Stimulated activated CD8-positive, alpha-beta memory T cell treated with anti-CD3 and anti-CD28 coated beads, Interleukin-15, amount 100 ng/mL, for 24 hours (primary cell): ENCODE measurements at places on chromosomes 12 and 14.

GRCh38 chr12:78880078-78880477 is 15.5 kb downstream of the SYT1 start:
- DNase-seq: no peak

- no peak for DNase-seq
Observed at GRCh38 chr14:63788011-63788933, 60.4 kb upstream of the SGPP1 start.

DNA sequence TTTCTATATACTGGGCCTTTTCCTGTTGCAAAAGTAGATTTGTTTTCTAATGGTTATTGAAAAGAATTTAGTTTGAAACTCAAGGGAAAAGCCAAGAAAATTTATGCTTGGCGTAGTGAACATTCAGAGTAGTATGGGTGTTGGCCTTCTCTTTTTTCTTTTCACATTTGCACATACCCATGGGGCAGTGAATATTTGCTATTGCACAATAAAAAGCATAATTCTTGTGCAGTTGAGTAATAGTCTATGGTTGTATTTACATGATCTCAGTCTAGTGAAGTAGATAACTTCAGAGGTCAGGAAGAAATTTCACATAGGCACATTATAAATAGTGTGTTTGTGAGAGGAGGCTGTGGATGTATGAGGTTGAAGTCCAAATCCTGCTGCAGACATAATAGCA is 158.1 kb downstream of the FLRT2 start:
- no peak for DNase-seq

DNA sequence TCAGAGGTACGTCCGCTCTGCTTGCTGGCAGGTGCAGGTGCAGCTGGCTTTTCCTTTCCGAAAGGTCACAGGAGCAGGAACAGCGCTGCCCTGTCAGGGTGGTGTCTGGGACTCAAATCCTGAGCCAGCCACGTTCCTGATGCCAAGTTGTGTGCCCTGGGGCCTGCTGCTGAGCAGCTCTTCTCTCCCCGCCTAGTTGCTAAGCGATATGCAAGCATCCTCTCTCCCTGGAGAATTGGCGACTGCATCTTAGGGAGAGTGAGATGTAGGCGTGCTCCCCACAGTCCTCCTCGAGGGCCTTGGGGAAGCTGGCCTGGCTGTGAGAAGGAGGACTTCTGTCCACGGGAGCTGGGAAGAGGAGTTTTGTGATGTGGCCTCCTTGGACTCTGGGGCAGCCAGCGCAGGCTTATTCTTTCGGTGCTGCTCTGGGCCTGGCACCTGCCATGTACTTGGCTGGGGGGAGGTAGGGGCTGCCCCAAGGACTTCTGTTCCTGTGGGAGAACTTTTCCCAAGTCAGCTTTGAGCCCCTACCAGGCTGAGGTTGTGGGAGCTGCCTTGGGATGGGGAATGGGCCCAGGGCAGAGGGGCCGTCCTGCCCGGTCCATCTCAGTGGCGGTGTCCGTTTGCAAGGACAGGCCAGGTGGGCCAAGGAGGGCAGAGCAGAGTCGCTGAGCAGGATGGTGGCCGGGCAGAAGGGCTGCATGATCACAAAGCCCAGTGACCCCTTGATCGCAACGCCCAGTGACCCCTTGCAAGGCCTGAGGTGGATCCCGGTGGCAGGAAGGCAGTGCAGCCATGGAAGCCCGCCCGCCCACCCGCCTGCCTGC is 183.5 kb downstream of the ADGRD1 start:
- DNase-seq: no peak

GRCh38 chr12:120132054-120132836 is 15.7 kb upstream of the RAB35 start:
- no peak for DNase-seq

DNA sequence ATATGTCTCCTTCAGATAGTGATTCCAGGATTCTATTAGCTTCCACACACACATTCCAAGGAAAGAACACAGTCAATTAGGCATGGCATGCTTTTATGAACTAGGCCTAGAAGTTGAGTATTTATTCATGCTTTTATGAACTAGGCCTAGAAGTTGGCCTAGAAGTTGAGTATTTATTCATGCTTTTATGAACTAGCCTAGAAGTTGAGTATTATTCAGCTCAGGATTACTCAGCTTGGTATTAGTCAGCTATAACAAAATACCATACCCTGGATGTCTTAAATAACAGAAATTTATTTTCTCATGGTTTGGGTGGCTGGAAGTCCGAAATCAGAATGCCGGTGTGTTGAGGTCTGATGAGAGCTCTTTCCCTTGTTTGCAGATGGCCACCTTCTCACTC is 442.7 kb upstream of the FLRT2 start:
- no peak for DNase-seq

- DNase-seq: no peak
Observed at GRCh38 chr12:120710805-120711296, 593 bp downstream of the UNC119B start.

- no peak for DNase-seq
Observed at GRCh38 chr12:122995503-122996187, 15.2 kb downstream of the ARL6IP4 start.

DNA sequence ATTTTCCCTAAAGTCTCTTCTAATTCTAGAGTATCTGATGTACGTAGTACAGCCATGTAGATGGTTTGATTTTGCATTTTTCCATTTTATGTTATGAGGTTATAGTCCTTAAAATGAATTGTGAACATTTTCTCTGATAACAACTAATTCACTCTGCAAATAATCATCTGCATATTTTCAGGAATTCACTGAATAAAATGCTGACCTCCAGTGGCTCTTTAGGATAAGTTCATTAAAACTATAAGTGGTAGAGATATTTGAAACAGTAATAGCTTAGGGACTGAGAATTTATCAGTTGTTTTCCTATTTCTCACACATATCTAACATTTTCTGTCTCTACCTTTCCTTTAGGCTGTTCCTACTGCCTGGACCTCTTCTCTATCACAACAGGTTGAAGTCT is 4.4 kb downstream of the MSRB3 start:
- no peak for DNase-seq

GRCh38 chr12:85519163-85519562 is 239.1 kb downstream of the ALX1 start:
- DNase-seq: no peak

GRCh38 chr12:19055589-19055988 is 73.9 kb upstream of the PLEKHA5 start:
- no peak for DNase-seq

DNA sequence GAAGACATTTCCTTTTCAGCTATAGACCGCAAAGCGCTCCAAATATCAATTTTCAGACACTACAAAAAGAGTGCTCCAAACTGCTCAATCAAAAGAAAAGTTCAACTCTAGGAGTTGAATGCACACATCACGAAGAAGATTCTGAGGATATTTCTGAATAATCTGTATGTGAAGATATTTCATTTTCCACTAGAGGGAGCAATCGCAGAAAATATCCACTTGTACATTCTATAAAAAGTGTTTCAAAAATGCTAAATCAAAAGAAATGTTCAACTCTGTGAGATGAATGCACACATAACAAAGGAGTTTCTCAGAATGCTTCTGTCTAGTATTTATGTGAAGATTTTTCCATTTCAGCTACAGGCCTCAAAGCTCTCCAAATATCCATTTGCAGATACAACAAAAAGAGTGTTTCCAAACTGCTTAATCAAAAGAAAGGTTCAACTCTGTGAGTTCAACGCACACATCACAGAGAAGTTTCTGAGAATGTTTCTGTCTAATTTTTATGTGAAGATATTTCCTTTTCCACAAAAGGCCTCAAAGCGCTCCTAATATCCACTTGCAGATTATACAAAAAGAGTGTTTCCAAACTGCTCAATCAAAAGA is 643.8 kb upstream of the ALG10B start:
- no peak for DNase-seq

GRCh38 chr14:54001189-54001878 is 44.7 kb upstream of the BMP4 start:
- no peak for DNase-seq

DNA sequence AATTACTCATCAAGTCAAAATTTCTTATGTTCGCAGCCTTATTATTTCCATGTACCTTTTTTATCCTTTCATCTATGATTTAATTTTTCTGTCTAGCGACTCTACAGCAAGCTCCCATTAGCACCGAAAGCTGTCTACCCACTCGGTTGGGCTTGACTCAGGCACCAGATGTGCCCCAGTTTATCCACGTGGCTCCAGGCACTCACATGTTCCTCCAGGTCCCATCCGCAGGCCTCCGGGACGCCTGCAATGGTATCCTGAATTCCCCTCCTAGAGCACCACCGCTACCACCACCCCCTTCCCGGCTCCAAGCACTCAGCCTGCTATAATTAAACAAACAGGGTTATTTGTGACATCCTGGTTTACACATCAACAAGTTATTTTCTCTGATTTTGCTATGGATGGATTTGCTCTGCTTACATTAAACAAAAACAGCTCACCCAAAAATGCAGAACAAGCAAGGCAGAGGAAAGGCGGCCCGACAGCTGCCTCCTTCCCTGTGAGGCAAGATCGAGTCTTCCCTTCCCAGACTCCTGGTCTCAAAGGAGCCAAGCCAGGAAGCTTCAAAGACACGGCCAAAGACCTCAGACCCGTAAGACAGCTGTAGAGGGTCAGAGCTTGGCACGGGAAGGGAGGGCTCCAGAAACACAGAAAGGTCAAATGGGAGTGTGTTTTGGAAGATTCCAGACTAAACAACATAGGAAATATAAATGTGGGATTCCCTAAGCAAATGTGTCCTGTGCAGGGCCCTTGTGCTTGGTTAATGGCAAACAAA is 253.8 kb downstream of the TTC8 start:
- no peak for DNase-seq

DNA sequence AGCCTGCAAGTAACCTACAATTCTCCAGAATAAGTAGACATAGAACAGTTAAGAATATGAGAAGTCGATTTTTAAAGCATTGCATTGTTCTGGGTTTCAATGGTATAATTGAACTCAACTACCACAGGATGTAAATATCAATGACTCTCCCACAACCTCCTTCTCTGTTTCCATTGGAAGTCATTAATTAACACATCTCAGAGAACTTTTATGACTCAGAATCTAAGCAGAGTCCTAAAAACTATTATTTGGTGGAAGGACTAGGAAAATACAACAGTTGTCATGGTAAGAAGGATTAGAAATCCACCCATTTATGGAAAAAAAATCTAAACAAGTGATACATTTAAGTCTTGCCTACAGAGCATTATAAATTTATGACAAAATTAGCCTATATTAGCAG is 21.1 kb upstream of the CPNE8 start:
- DNase-seq: no peak

- DNase-seq: no peak
Observed at GRCh38 chr14:100476012-100476822, 111.0 kb downstream of the BEGAIN start.

- DNase-seq: no peak
Observed at GRCh38 chr14:67395876-67396189, 16.1 kb downstream of the PLEK2 start.

- no peak for DNase-seq
Observed at GRCh38 chr14:58305730-58306129, 7.4 kb downstream of the ARID4A start.

DNA sequence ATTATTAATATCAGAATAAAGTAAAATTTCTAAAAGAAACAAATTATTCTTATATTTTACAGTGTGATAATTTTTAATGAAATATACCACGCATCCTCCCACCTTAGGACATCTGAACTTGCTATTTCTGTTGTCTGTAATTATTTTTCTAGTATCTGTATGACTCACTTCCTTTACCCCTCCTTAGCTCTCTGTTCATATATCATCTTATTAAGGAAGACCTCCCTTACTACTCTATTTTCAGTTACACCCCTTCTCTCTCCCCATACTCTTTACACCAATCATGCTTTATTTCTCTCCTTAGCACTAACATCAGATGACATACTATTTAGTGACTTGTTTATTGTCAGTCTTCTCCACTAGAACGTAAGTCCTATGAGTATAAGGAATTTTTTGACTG is 34.2 kb upstream of the C12orf50 start:
- no peak for DNase-seq

- no peak for DNase-seq
Observed at GRCh38 chr14:30799933-30800332, 74.4 kb upstream of the COCH start.

- DNase-seq: no peak
Observed at GRCh38 chr12:84636801-84637290, 275.8 kb downstream of the SLC6A15 start.

DNA sequence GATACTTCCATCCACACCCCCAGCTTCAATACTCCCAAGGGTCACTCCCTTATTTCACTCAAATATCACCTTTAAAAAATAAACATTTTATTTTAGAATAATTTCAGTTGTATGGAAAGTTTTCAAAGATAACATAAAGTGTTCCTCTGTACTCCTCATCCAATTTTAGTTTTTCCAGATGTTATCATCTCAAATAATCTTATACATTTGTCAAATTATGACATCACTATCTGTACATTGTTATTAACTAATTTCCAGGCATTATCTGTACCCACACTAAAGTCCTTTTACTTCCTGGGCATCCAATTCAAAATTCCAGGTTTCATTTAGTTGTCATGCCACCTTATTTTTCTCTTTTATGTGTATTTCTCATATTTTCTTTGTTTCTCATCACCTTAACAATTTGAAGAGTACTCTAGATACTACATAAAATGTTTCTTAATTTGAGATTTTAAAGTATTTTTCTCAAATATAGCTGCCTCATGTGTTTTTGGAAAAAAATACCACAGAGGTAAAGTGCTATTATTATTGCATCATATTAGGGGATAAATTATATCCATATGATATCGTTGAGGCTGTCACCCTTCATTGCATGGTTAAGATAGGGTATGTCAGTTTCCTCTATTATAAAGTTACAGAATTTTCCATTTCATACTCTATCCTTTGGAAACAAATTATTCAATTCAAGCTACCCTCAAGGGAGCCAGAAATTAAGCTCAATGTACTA is 571.0 kb downstream of the SLC6A15 start:
- DNase-seq: no peak

GRCh38 chr12:46517579-46517962 is 145.0 kb upstream of the SLC38A2 start:
- no peak for DNase-seq

GRCh38 chr14:33631441-33631840 is 319.4 kb downstream of the EGLN3 start:
- no peak for DNase-seq
